ENCODE measurements at places on chromosomes 5 and 9. TPM values are rescaled to one million over a fixed set of nuclear protein-coding genes. Genes with fewer than 3 reads are reported as not detected.

IFNA13 gene
- not detected for total RNA-seq

ENTREP1 gene
- 1.3 TPM for total RNA-seq

SPATA31D4 gene
- total RNA-seq, result not detected

C5orf22 gene
- 12.7 TPM for total RNA-seq

ZFP37 gene
- total RNA-seq, result 1.4 TPM

TAF1L gene
- under 0.01 TPM for total RNA-seq

DMGDH gene
- total RNA-seq, result not detected

SSBP2 gene
- total RNA-seq, result 7.3 TPM

LMAN2 gene
- total RNA-seq, result 355 TPM

GNA14 gene
- total RNA-seq, result 2.4 TPM

ANKRD34B gene
- total RNA-seq, result not detected

PTGES gene
- 0.09 TPM for total RNA-seq

LCN12 gene
- total RNA-seq, result not detected

SCGB3A2 gene
- total RNA-seq, result not detected

ZBTB6 gene
- total RNA-seq, result 11.9 TPM

STC2 gene
- 303 TPM for total RNA-seq

ITGA2 gene
- 67.9 TPM for total RNA-seq

WDR31 gene
- total RNA-seq, result 0.75 TPM

PARP8 gene
- 0.27 TPM for total RNA-seq

SHISAL2B gene
- total RNA-seq, result not detected

SEC16A gene
- 17.7 TPM for total RNA-seq

SET gene
- total RNA-seq, result 746 TPM

ANKRD33B gene
- 3.4 TPM for total RNA-seq

MORN5 gene
- total RNA-seq, result not detected

All from endothelial cell of coronary artery (primary cell).